ENCODE measurements at places on chromosomes 16 and 17. TPM values are rescaled to one million over a fixed set of nuclear protein-coding genes. Genes with fewer than 3 reads are reported as not detected.

GRCh38 chr17:17067257-17067656 lies 25.0 kb downstream of the MPRIP start:
- no peaks in the 10 kb centered on the region for H3K27me3 ChIP-seq
- peaks cover 27% of the 10 kb centered on the region for H3K36me3 ChIP-seq
- no peak overlapping the region for H3K4me3 ChIP-seq
- H3K27ac ChIP-seq: no peak overlapping the region

DNA sequence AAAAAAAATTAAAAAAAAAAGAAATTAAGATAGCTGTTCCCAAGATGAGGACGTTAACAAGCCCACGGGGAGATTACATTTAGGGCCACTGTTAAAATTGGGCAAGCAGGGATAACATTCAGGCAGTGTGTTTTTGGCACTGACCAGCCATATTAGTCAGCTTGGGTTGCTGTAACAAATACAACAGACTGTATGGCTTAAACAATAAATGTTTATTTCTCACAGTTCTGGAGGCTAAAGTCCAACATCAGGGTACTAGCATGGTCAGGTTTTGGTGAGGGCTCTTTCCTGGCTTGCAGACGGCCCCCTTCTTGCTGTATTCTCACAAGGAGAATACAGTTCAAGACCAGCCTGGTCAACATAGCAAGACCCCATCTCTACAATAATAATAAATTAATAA lies 31.3 kb downstream of the ARSG start:
- peaks cover 16% of the 10 kb centered on the region for H3K4me1 ChIP-seq
- no peak for DNase-seq
- no peaks in the 10 kb centered on the region for H3K27me3 ChIP-seq

- H3K27ac ChIP-seq: no peak overlapping the region
- peaks cover 3% of the 10 kb centered on the region for H3K4me1 ChIP-seq
- H3K4me3 ChIP-seq: no peak overlapping the region
- H3K27me3 ChIP-seq: peaks cover 2% of the 10 kb centered on the region
These were observed 5.9 kb downstream of the BBS2 start for GRCh38 chr16:56513972-56514371.

GRCh38 chr17:1793447-1793806 lies 31.6 kb downstream of the SERPINF1 start:
- H3K36me3 ChIP-seq: peaks cover 37% of the 10 kb centered on the region
- no peak overlapping the region for H3K4me3 ChIP-seq
- H3K4me1 ChIP-seq: peaks cover 3% of the 10 kb centered on the region
- DNase-seq: no peak
- H3K27me3 ChIP-seq: no peaks in the 10 kb centered on the region
- H3K27ac ChIP-seq: no peak overlapping the region

DNA sequence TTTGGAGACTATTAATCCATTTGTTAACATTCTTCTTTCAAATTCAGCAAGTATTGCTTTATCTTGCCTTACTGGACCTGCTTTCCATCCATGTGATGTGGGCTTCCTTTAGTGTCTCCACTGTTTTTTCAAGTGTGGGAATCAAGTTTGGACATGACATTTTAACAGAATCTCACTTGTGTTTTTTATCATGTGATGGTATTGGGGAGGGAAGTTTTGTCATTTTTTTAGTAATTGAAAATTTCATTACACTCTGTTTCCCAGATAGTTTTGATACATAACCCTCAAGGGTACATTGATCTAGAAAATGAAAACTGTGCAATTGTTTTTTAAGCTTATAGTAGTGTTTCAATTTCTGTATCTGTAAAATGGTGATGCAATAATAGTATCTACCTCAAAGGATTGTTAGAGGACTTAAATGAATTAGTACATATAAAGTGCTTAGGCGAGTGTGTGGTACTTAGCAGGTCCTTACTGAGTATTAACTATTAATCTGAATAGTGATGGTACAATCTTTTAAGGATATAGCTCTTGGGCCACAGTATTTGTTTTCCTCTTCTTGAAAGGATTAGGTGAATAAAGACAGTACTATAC lies 27.3 kb downstream of the AATF start:
- peaks cover 9% of the 10 kb centered on the region for H3K36me3 ChIP-seq
- H3K27ac ChIP-seq: no peak overlapping the region
- no peaks in the 10 kb centered on the region for H3K27me3 ChIP-seq
- peaks cover 5% of the 10 kb centered on the region for H3K4me1 ChIP-seq
- DNase-seq: no peak

GRCh38 chr17:66310528-66311148 lies 8.2 kb downstream of the PRKCA start:
- H3K27ac ChIP-seq: peak overlapping the region; percentile 47
- H3K4me3 ChIP-seq: no peak overlapping the region
- H3K4me1 ChIP-seq: peaks cover 81% of the 10 kb centered on the region
- H3K27me3 ChIP-seq: no peaks in the 10 kb centered on the region

The PMFBP1 gene
- total RNA-seq: 5.2 TPM

The HBA1 gene
- not detected for total RNA-seq

- H3K4me1 ChIP-seq: no peaks in the 10 kb centered on the region
- H3K27me3 ChIP-seq: peaks cover 5% of the 10 kb centered on the region
- no peak for DNase-seq
- no peak overlapping the region for H3K4me3 ChIP-seq
- H3K27ac ChIP-seq: no peak overlapping the region
- no peaks in the 10 kb centered on the region for H3K36me3 ChIP-seq
These were observed 333.1 kb downstream of the BCAS3 start for GRCh38 chr17:61010661-61011170.

DNA sequence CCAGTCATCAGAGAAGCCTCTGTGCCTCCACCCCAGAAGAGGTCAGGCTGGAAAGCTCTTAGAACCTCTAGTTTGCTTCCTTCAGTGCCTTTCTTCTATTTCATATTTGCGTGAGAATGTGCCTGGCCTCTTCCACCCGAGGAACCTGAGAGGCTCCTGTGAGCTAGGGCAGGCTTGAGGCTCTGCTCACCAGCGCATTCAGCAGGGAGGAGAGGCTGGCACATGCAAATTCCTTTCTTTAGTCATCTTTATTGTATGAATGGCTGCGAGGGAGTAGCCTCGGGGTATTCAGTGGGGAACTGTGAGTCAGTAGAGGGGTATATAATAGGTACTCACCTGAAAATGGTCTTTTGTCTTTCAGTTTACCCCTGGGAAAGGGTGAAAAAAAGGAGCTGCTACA lies 268.3 kb downstream of the ABCC12 start:
- H3K27ac ChIP-seq: no peak overlapping the region
- no peaks in the 10 kb centered on the region for H3K4me1 ChIP-seq
- no peak overlapping the region for H3K4me3 ChIP-seq

- H3K27me3 ChIP-seq: no peaks in the 10 kb centered on the region
- no peak overlapping the region for H3K27ac ChIP-seq
- no peak for DNase-seq
- H3K4me3 ChIP-seq: peak overlapping the region; percentile 28
- peaks cover 52% of the 10 kb centered on the region for H3K4me1 ChIP-seq
These were observed 3.8 kb downstream of the SMCR8 start for GRCh38 chr17:18318771-18319450.

The KPNA2 gene
- total RNA-seq: 288 TPM

DNA sequence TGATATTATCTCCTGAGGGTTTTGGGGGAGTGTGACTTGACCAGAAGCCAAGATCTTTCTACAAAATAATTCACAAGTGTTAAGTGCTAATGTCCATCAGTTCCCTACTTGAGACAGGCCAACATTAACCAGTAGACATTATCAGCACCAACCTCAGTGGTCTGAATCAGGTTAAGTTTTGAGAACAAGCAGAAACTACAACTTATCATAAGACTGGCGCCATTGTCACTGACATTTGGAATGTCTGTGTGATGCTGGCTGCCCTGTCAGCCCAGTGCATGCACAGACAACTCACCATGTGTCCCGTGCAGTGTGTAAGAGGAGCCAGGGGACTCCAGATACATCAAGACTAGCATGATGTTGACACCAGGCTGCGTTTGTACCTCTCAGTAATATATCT lies 76.8 kb downstream of the CCDC182 start:
- H3K4me3 ChIP-seq: no peak overlapping the region
- no peaks in the 10 kb centered on the region for H3K27me3 ChIP-seq
- peaks cover 29% of the 10 kb centered on the region for H3K36me3 ChIP-seq
- H3K27ac ChIP-seq: no peak overlapping the region
- no peak for DNase-seq

- no peak for DNase-seq
- no peaks in the 10 kb centered on the region for H3K36me3 ChIP-seq
- H3K27me3 ChIP-seq: peaks cover 8% of the 10 kb centered on the region
These were observed 15.4 kb downstream of the PIPOX start for GRCh38 chr17:29058391-29058790.

DNA sequence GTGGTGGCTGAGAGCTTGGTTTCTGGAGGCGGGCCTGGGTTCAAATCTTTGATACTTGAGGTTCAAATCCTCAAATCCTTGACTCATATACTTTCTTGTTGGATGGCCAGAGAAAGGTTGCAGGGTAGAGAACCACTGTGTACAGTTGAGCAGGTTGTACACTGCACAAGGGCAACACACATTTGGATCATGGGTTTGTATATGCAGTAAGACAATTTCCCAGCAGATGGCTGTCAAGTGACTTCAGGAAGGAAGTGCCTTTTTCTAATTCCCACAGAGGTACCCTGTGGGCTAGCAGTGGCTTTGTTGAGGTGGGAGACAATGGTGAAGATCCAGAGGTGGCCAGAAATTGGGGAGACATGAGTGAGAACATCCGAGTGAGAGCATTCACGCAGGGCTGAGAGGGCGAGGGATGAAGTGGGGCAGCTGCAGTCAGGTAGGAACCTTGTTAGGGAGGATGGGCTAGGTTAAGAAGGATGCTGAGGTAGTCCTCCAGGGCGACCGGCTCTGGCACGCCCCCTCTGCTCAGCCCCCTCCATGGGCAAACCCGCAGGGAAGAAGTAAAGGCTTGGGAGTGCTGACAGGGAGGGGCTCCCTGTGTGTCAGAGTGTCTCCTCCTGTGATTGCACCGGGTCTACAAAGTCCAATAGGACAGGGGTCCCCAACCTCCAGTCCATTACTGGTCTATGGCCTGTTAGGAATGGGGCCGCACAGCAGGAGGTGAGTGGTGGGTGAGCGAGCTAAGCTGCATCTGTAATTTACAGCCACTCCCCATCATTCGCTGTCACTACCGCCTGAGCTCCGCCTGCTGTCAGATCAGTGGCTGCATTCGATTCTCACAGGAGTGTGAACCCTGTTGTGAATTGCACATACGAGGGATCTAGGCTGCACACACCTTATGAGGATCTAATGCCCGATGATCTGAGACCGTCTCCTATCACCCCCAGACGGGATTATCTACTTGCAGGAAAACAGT lies 2.7 kb downstream of the C16orf89 start:
- no peaks in the 10 kb centered on the region for H3K36me3 ChIP-seq
- DNase-seq: no peak
- no peaks in the 10 kb centered on the region for H3K4me1 ChIP-seq

- no peaks in the 10 kb centered on the region for H3K36me3 ChIP-seq
- no peak for DNase-seq
- H3K27ac ChIP-seq: no peak overlapping the region
- peaks cover 9% of the 10 kb centered on the region for H3K4me1 ChIP-seq
These were observed 9.7 kb upstream of the ZC3H7A start for GRCh38 chr16:11806721-11807120.

GRCh38 chr16:13401641-13402040 lies 500.2 kb downstream of the SHISA9 start:
- no peaks in the 10 kb centered on the region for H3K4me1 ChIP-seq
- H3K27ac ChIP-seq: no peak overlapping the region
- DNase-seq: no peak
- no peak overlapping the region for H3K4me3 ChIP-seq
- H3K36me3 ChIP-seq: no peaks in the 10 kb centered on the region
- no peaks in the 10 kb centered on the region for H3K27me3 ChIP-seq

GRCh38 chr16:81707411-81708265 lies 71.5 kb upstream of the PLCG2 start:
- DNase-seq: no peak
- peaks cover 33% of the 10 kb centered on the region for H3K36me3 ChIP-seq
- H3K4me3 ChIP-seq: no peak overlapping the region

The TPSAB1 gene
- total RNA-seq: not detected

- peak overlapping the region; percentile 92 for H3K27ac ChIP-seq
- H3K36me3 ChIP-seq: peaks cover 1% of the 10 kb centered on the region
- peak overlapping the region; percentile 85 for H3K4me3 ChIP-seq
These were observed 596 bp downstream of the DNAAF8 start for GRCh38 chr16:4734730-4735535.

DNA sequence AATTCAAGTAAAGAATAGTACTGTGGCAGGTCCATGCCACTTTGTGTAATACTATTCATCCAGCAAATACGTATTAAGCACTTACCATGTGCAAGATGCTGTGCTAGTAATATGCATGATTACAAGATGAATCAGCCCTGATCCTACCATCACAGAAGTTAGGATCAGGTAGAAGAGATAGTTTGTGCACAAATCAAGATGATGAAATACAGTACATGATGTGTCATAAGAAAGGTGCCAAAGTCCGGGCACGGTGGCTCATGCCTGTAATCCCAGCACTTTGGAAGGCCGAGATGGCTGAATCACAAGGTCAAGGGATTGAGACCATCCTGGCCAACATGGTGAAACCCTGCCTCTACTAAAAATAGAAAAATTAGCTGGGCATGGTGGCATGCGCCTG lies 10.9 kb downstream of the COG4 start:
- H3K4me3 ChIP-seq: no peak overlapping the region
- peaks cover 11% of the 10 kb centered on the region for H3K4me1 ChIP-seq
- H3K27me3 ChIP-seq: no peaks in the 10 kb centered on the region
- no peak for DNase-seq
- no peak overlapping the region for H3K27ac ChIP-seq
- H3K36me3 ChIP-seq: peaks cover 51% of the 10 kb centered on the region

The HASPIN gene
- total RNA-seq: 28.1 TPM

The HOXB9 gene
- 0.37 TPM for total RNA-seq

The PPL gene
- not detected for total RNA-seq

DNA sequence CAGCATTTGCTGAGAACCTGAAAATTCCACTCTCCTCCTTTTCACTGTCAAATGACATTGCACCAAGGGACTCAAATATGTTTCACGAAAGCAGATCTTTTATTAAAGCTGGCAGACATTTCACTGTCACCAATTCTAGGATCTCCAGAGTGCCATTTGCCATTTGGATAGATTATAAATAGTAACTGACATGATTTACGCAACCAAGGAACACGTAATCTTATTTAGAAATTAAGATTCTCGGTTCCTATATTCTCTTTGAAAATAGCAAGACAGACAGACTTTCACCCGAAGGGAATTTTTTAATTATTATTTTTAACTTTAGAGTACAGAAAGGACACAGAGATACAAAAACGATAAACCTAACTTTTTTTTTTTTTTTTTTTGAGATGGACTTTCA lies 49.6 kb downstream of the ANKFY1 start:
- H3K27ac ChIP-seq: no peak overlapping the region
- DNase-seq: no peak
- peaks cover 36% of the 10 kb centered on the region for H3K36me3 ChIP-seq
- no peaks in the 10 kb centered on the region for H3K27me3 ChIP-seq
- peaks cover 7% of the 10 kb centered on the region for H3K4me1 ChIP-seq
- no peak overlapping the region for H3K4me3 ChIP-seq

The TBC1D3D gene
- 0.23 TPM for total RNA-seq

GRCh38 chr17:17999364-18000029 lies 26.8 kb downstream of the DRC3 start:
- no peak overlapping the region for H3K4me3 ChIP-seq
- no peaks in the 10 kb centered on the region for H3K27me3 ChIP-seq
- DNase-seq: no peak
- H3K27ac ChIP-seq: no peak overlapping the region

Data from activated CD8-positive, alpha-beta T cell treated with anti-CD3 and anti-CD28 coated beads, Interleukin-2, amount 10 ng/mL, durations not matched to agents 7 days and 5 days (primary cell).